H1 (cell line): ENCODE measurements at places on chromosomes 7 and 10. TPM values are rescaled to one million over a fixed set of nuclear protein-coding genes. Genes with fewer than 3 reads are reported as not detected.

The CALML5 gene
- polyA plus RNA-seq: 0.09 TPM in 1 of 2 replicates, not detected in the other

The SLC18A3 gene
- 0.17 and 0.28 TPM in 2 replicates for polyA plus RNA-seq

The ENTPD7 gene
- 3.9 and 5.0 TPM in 2 replicates for polyA plus RNA-seq

GRCh38 chr10:53233749-53234148, 461.2 kb upstream of the MBL2 start:
- H3K4me1 ChIP-seq: no peaks in the 10 kb centered on the region
- H3K36me3 ChIP-seq: no peaks in the 10 kb centered on the region; the same call in 1 of the 2 replicates
- no peak overlapping the region for H3K27ac ChIP-seq
- DNase-seq: no peak

GRCh38 chr10:51718804-51719291, 19.5 kb upstream of the CSTF2T start:
- DNase-seq: no peak
- H3K27ac ChIP-seq: no peak overlapping the region
- H3K4me1 ChIP-seq: no peaks in the 10 kb centered on the region
- H3K36me3 ChIP-seq: no peaks in the 10 kb centered on the region
- H3K4me3 ChIP-seq: no peak overlapping the region
- H3K27me3 ChIP-seq: no peaks in the 10 kb centered on the region

- H3K27me3 ChIP-seq: no peaks in the 10 kb centered on the region
- no peak overlapping the region for H3K4me3 ChIP-seq
- H3K27ac ChIP-seq: no peak overlapping the region
Measured at GRCh38 chr10:80275135-80275498, 14.3 kb downstream of the MAT1A start.

DNA sequence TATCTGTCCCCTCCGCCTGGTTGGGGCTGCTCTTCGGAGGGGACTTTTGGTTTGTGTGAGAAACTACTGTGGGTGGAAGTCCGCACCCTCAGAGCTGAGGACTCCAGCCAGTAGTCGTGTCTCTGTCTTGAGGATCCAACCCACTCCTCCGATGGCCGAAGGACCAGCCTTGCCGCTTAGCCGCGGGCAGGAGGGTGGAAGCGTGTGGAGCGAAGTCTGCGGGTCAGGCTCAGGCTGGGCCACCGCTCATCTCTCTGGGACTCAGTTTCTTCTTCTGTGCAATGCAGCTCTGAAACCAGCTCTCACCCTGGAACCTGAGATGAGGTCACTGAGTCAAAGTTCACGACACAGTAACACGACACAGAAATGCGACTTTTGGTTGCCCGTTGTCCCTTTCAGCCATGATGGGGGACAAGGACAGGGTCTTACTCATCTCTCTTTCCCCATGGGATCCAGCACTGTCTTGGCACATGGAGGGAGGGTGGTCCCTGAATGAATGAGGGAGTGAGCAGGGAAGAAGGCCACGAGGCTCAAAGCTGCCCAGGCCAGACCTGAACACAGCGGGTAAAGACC, 133.3 kb upstream of the PODXL start:
- no peak overlapping the region for H3K27ac ChIP-seq
- no peak for DNase-seq
- H3K27me3 ChIP-seq: 0 out of 2 replicates have a peak, but pooled peaks cover 6% of the 10 kb centered on the region

DNA sequence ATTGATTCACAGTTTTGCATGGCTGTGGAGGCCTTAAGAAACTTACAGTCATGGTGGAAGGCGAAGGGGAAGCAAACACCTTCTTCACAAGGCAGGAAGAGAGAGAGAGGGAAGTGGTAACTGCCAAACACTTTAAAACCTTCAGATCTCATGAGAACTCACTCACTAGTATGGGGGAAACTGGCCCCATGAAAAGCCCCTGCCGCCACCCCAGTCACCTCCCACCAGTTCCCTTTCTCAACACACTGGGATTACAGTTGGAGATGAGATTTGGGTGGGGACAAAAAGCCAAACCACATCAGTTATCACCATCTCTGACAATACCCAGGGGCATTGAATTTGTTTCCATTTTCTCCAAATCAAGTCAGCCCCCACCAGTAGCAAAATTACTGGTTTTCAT, 740.4 kb downstream of the GATA3 start:
- H3K4me1 ChIP-seq: no peaks in the 10 kb centered on the region
- no peak overlapping the region for H3K4me3 ChIP-seq
- no peak overlapping the region for H3K27ac ChIP-seq
- H3K27me3 ChIP-seq: no peaks in the 10 kb centered on the region
- no peak for DNase-seq

DNA sequence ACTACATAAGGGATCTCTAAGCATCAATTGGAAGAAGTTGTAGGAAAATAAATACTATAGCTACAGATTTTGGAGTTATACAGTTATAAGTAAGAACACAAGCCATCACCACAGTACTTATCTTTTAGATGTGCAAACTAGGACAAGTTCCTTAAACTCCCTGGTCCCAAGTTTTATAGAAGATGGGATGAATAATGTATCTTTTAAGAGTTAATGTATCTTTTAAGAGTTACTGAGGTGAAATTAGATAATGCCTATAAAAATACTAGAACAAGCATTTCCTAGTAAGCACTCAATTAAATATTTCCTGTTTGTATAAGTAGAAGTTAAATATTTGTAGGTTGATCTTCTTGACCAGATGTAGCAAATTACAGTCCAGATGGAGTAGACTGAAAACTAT, 56.8 kb downstream of the SEMA3A start:
- H3K4me1 ChIP-seq: no peaks in the 10 kb centered on the region; the same call in 1 of the 2 replicates
- H3K4me3 ChIP-seq: no peak overlapping the region
- no peaks in the 10 kb centered on the region for H3K27me3 ChIP-seq
- no peak for DNase-seq
- no peaks in the 10 kb centered on the region for H3K36me3 ChIP-seq

DNA sequence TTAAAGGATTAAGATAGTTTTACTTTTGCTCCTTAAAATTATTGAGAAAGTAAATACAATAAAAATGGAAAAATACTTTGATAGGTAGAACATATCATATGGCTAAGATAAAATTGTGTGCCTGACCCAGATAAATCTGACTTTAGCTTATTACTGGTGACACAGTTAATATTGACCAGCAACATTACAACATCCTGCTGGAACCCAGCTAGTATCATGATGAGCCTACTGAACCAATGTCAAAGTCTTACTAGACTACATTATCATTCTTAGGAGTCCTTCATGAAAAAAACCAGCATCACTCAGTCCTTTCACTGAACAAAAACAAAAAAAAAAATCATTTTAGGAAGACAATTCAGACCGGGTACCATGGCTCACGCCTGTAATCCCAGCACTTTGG, 164.8 kb upstream of the CDK1 start:
- no peak for DNase-seq
- H3K36me3 ChIP-seq: no peaks in the 10 kb centered on the region
- no peaks in the 10 kb centered on the region for H3K4me1 ChIP-seq
- no peaks in the 10 kb centered on the region for H3K27me3 ChIP-seq
- no peak overlapping the region for H3K4me3 ChIP-seq

DNA sequence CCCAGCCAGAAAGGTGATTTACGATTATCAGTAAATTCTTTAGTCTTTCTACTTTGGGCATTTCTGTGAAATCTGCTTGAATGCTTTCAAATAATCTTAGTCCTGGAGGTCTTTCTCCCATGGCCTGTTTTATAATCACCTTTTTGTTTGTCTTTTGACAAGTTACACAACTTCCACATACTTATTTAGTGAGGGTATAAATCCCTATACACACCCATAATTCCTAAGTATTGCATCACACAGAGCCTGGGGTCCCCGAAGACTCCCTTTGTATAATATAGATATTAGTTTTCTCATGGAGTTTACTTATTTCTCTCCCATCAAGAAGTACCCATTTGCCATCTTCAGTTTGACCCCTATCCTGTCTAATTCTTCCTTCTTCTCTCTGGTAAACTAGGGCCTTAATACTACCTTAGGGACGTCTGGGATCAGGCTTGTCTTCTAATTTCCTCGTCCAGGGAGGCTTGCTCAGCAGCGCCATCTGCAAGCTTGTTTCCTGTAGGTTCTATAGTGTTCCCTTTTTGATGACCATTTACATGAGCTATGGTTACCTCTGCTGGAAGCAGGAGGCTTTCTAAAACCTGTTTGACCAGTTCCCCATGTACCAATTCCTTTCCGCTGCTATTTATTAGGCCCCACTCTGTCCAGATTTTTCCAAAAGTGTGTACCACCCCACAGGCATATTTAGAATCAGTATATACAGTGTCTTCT, 8.1 kb downstream of the DNAH11 start:
- H3K36me3 ChIP-seq: peaks cover 3% of the 10 kb centered on the region; the same call in 1 of the 2 replicates
- no peaks in the 10 kb centered on the region for H3K27me3 ChIP-seq
- DNase-seq: peak; percentile 52
- H3K27ac ChIP-seq: no peak overlapping the region
- H3K4me1 ChIP-seq: peaks cover 8% of the 10 kb centered on the region
